ENCODE measurements at places on chromosomes 6 and 20. TPM values are rescaled to one million over a fixed set of nuclear protein-coding genes. Genes with fewer than 3 reads are reported as not detected.

Gene AVP
- total RNA-seq: not detected

Gene SCP2D1
- total RNA-seq: not detected

Gene GSTA2
- total RNA-seq: not detected

Gene SLC22A7
- 1.8 TPM for total RNA-seq

Gene TPD52L2
- total RNA-seq: 161 TPM

Gene KIF6
- 0.43 TPM for total RNA-seq

Gene MMP24
- not detected for total RNA-seq

Gene DDO
- total RNA-seq: 0.32 TPM

Gene MAN1A1
- 75.5 TPM for total RNA-seq

Gene CCDC170
- total RNA-seq: not detected

Gene PIM1
- 17.7 TPM for total RNA-seq

Gene RFX6
- not detected for total RNA-seq

Gene VSX1
- not detected for total RNA-seq

Gene PPIL6
- 0.11 TPM for total RNA-seq

Gene HDGFL1
- total RNA-seq: not detected

Gene GDAP1L1
- not detected for total RNA-seq

Gene SULF2
- total RNA-seq: 194 TPM

Gene CRISP3
- total RNA-seq: not detected

Gene ZBTB46
- total RNA-seq: 39.5 TPM

Gene SNAP25
- total RNA-seq: 0.43 TPM

Gene SIRPB2
- 8.6 TPM for total RNA-seq

Gene APOBEC2
- total RNA-seq: not detected

Gene CLVS2
- not detected for total RNA-seq

Gene TREML2
- not detected for total RNA-seq

Gene TRIM40
- not detected for total RNA-seq

Gene RNF5
- total RNA-seq: 73.0 TPM

Gene DUSP15
- total RNA-seq: 13.0 TPM

Gene GPR63
- 0.85 TPM for total RNA-seq

Gene TRAM2
- 32.6 TPM for total RNA-seq

Gene KHDC1L
- total RNA-seq: not detected

Gene NHLRC1
- total RNA-seq: 0.32 TPM

Gene ZC3H12D
- 1.5 TPM for total RNA-seq

Gene LY6G6F
- total RNA-seq: not detected

Gene USP49
- total RNA-seq: 8.7 TPM

Gene FABP7
- total RNA-seq: not detected

Gene SLC35D3
- total RNA-seq: not detected

Gene ENPP1
- total RNA-seq: 4.5 TPM

Gene ANGPT4
- total RNA-seq: 5.7 TPM

Gene PGC
- total RNA-seq: 0.53 TPM

Gene NKX2-2
- total RNA-seq: not detected

All from ascending aorta (tissue), 2 donors.